ENCODE measurements at places on chromosomes 4 and X.

GRCh38 chr4:155900381-155900780, 3.1 kb upstream of the TDO2 start:
- DNase-seq, result no peak

DNA sequence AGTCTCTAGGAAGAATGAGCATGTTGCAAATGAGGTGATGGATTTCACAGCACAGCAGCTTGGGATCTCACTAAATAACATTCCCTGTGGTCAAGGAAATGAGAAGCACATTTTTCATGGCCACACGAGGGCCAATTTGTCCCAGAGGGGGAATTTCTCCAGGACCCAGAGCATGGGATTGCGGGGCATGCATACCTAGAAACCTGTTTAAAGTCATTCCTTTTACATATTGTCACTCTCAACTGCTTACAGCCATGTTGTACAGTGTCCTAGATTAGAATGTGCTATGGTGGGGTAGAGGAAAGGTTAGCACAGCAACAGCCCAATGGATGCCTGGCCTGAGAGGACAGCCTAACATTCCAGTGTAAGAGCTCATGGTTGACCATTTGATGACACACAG, 37.4 kb upstream of the NLGN4X start:
- DNase-seq, result no peak

GRCh38 chr4:6969826-6970800, 60.5 kb downstream of the TBC1D14 start:
- DNase-seq, result no peak

DNA sequence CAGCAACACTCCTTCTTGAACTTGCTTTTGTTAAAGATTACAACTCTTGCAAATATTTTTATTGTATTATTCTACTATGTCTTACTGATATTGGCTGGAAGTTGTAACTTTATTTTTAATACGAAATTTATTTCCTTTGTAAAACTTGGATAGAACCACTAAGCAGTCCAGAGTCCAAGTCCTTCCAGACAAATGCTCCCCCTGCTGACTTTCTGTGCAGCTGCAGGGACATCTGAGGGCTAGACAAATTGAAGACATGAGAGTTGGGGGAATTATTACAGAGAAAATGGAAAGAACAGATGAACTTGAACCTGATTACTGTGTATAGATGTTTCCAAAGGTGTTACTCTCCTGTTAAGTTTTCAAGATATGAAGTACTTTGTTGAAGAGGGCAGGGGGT, 238.8 kb downstream of the GRIA3 start:
- DNase-seq, result no peak

DNA sequence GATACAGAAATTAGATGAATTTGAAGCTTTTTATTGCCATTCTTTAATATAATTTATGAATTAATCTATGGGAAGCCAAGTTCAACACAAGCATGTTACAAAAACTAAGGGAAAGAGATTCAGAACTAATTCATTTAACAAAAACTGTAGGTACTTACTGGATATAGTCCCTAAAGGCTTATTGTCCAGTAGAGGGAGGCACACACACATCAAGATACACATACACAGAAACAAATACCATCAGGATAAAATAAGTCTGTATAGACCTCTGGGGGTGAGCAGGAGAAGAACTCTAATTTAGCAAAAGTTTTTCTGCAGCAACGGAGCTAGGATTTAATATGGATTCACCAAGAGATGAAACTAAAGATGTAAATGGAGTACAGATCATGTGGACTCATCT, 83.0 kb upstream of the IL13RA1 start:
- no peak for DNase-seq

DNA sequence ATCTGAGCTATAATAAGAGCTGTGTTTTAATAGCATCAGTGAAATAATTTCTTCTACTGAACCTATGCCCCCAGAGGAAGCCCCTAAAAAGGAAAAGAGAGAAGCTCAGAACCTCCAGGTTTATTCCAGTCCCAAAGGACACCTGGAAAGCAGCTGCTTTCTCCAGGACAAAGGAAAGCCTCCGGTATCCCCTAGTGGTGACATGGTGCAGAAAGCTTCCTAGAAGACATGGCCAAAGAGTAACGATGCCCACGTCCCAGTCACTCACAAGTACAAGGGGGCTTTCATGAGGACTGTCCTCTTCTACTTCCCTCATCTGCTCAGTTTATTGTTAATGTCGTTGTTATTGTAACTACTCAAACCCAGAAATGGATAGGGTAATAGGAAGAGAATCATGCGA, 343.9 kb downstream of the UNC5C start:
- no peak for DNase-seq

- DNase-seq, result no peak
These were observed 187.9 kb downstream of the KDR start for GRCh38 chr4:54937501-54937900.

DNA sequence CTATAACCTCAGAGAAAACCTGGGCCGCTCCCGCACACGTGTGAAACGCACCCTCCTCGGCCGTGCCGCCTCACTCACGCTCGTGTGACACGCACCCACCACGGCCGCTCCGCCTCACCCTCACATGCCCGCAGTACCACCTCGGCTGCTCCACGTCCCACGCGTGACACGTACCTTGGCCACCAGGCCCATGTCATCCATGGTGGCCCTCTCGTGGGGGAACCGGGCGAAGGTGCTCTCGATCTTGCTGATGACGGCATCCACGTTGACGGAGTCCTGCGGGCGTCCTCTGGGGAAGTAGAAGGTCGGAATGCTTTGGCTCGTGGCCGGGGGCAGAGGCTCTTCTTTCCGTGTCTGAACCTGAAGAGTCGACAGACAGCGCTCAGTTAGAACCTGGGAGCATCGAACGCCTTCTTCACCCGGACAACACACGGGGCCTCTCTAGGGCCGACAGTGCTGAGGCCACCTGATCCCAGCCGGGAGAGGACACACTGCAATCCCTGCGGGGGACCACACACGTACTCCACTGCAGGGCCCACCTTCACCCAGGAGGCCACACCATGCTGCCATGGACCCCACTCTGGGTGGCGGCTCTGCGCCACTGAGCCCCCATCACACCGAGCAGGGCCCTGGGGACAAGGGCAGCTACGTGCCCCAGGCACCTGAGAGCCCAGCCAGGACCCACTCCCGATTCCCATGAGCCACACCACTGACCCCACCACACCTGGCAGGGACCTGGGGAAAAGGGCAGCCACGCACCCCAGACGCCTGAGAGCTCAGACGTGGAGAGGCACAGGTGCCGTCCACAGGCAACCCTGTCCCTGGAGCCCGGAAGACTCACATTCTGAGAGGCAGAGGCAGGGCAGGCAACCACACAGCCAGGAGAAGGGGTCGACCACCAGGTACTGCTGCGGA, 25.2 kb downstream of the PPP2R3B start:
- no peak for DNase-seq

DNA sequence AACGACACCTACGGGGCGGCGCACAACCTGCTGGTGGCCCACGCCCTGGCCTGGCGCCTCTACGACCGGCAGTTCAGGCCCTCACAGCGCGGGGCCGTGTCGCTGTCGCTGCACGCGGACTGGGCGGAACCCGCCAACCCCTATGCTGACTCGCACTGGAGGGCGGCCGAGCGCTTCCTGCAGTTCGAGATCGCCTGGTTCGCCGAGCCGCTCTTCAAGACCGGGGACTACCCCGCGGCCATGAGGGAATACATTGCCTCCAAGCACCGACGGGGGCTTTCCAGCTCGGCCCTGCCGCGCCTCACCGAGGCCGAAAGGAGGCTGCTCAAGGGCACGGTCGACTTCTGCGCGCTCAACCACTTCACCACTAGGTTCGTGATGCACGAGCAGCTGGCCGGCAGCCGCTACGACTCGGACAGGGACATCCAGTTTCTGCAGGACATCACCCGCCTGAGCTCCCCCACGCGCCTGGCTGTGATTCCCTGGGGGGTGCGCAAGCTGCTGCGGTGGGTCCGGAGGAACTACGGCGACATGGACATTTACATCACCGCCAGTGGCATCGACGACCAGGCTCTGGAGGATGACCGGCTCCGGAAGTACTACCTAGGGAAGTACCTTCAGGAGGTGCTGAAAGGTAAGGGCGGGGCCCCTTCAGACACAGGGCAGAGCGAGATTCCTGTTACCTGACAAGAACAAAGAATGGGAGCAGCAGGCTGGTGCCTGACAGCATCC, 11.7 kb downstream of the RPL9 start:
- peak; percentile 15 for DNase-seq

DNA sequence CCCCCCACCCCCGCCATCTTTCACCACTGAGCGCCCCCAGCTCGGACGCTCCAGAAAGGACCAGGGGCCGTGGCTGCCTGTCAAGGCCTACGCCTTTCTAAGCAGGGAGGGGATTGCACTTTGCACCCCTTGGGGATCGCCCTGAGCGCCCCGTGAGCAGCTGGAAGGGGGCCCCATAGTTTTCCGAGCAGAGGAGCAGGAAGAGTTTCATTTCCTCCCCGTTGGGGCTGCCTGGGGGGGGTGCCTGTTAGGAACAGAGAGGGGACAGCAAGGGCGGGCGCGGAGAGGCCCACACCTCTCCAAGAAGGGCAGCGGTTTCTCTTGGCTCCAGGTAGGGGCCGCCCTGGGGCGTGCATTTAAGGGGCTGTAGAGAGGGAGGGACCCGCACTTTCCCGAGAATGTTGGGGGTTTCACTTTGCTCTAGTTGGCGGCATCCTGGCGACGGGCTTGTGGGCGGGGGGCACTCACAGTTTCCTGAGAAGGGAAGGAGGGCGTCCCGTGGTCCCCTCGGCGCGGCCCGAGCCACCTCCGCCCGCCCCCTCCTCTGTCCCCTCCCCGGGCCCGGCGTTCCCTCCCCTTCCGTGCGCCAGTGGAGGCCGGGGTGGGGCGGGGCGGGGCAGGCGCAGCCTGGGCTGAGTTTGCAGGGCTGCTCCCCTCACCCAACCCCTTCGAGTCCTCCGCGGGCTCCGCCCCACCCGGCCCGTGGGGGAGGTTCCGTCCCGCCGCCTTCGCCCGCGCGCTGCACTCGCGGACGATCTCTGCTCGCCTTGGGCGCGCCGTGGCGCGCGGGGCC, 82.3 kb upstream of the CD99 start:
- peak; percentile 75 for DNase-seq

GRCh38 chrX:49277535-49277830, 7.9 kb downstream of the PPP1R3F start:
- no peak for DNase-seq

GRCh38 chr4:55183926-55184599, 58.7 kb upstream of the KDR start:
- no peak for DNase-seq

DNA sequence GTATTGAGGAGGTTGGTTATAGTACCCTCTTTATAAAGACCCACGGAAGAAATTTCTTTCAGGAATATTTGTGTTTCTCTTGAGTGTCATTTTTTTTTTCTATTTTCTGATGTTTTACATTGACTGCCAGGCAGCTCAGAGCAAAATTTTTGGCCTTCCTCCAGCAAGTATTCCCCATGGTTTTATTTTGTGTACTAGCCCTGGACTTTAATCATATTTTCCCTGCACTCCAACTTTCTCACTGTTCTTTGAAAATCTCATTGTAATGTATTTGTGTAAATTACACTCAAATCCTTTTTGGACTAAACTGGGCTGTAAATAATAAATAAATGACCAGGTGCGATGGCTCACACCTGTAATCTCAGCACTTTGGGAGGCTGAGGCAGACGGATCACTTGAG, 45.6 kb upstream of the USP46 start:
- DNase-seq, result no peak

DNA sequence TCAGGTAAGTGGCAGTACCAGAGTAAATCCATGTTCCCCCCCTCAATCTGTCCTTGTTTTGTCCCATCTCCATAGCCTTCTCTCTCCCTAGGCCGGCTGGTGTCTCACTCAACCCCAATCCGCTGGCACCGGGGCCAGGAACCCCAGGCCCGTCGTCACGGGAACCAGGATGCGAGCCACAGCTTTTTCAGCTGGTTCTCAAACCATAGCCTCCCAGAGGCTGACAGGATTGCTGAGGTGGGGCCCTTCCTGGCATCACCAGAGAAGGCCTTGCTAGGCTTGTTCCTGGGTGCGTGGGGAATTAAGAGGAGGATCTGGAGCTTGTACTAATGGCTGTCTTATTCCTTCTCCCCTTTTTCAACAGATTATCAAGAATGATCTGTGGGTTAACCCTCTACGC, 2.7 kb downstream of the TSPYL2 start:
- DNase-seq, result no peak

DNA sequence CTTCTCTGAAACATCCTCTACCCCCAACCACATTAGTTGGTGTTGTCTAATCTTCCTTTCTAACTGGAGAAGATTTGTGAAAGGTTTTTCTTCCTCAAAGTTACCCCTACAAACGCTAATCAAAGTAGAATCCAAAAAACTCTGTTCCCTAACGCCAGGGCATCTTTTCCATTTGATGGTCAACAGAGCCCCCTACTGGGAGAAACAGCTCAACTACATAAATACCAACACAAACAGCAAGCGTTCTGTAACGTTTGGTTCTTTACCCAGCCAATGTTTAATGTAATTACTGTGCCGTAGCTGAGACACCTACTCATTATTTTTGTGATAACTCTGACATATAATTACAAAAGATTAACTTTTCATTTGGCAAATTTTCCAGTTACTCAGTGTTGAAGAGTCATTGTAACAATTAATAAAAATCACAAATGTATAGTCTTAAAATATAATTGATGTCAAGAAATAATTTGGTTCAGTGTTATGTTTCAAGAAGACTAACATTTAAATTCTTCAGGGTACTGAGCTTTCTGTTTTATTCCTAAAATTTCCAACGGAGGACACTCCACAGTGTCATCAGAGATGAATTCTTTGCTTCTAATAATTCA, 94.9 kb upstream of the TBC1D9 start:
- DNase-seq, result no peak

GRCh38 chrX:50596056-50596455, 125.4 kb upstream of the DGKK start:
- no peak for DNase-seq

DNA sequence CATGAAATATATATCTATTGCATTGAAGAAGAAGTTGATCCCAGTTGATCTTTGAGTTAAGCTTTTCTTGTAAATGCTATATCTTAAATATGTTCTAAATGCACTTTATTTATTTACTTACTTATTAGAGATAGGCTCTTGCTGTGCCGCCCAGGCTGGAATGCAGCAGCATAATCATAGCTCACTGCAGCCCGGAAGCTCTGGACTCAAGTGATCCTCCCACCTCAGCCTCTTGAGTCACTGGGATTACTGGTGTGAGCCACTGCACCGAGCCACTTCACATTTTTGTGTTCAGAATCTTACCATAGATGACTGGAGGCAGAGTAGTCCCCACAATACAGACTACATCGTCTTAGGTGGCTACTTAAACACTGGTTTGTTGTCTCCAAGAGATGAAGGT, 324.3 kb upstream of the SLIT2 start:
- DNase-seq, result no peak

GRCh38 chrX:13669246-13669737, 16.4 kb downstream of the TCEANC start:
- peak; percentile 43 for DNase-seq

GRCh38 chr4:108270466-108271450, 102.0 kb upstream of the LEF1 start:
- no peak for DNase-seq
